ENCODE measurements at places on chromosomes 1 and 21.
A peak's percentile ranks its signal among the peaks of the same experiment; 100 is the strongest.

DNA sequence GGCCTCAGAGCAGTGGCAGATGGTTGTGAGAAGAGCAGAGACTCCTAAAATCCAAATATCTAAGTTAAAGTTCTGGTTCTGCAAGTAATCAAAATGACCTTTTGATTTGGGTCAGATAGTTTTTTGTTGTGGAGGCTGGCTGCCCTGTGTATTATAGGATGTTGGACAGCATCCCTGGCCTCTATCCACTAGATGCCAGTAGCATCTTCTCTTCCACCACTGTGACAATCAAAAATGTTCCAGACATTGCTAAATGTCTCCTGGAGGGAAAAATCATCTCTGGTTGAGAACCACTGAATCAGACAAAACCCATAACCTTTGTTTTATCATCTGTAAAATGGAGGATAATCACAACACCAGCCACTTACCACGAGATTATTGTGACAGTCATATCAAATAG is 5.9 kb upstream of the DPT start:
- no peak for DNase-seq

DNA sequence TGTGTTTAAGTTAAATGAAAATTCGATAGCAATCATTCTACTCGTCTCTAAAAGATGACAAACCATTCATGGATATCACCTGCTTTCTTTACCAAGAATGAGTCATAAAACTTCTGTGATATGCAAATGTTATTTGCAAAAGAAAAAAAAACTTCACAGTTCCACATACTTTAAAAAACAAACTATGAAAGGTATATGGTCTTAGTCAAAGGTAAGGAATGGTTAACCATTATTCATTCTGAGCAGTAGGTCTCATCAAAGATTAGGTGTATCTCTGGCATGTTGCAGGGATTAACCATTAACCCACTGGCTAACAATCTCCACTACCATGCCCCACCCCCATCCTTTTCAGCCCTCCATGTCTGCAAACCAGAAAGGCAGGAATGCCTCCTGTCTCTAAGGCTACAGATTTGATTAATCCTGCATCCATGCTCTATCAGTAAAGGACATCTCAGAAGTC is 44.4 kb downstream of the PTPN14 start:
- DNase-seq = peak; percentile 97

DNA sequence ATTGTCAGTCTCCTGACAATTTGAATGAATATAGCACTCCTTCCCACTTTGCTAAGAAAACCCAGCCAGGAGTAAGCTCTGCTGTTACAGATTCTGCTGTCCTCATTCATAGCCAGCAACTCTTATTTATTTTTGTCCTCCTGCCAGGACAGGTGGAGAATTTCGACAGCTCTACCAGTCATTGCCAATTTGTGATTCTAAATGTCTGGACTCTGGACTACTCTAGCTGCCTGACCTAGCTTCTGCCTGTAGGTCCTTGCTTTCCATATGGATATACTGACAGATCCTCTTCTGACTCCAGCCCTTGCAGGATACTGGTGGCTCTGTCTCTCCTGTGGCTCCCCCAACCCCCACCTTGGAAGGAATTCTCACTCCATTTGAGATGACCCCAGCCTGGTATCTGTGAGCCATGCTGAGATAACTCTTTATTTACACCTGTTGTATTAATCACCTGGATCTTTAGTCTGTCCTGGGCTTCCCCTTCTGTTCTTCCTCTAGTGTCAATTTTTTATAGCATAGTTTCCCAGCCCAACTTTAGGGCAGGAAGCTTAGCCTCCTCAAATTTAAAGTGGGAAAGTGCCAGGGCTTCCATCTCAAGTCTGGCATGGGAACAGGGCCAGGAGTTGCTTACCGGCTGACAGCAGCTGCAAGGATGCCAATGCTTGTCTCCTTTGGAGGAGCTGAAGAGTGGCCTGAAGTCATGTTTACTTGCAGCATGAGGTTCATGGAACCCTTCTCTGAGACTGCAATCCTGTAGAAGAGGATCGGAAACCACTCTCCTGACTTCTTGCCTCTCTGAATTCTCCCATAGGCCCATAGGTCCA is 6.7 kb downstream of the PM20D1 start:
- DNase-seq = no peak

DNA sequence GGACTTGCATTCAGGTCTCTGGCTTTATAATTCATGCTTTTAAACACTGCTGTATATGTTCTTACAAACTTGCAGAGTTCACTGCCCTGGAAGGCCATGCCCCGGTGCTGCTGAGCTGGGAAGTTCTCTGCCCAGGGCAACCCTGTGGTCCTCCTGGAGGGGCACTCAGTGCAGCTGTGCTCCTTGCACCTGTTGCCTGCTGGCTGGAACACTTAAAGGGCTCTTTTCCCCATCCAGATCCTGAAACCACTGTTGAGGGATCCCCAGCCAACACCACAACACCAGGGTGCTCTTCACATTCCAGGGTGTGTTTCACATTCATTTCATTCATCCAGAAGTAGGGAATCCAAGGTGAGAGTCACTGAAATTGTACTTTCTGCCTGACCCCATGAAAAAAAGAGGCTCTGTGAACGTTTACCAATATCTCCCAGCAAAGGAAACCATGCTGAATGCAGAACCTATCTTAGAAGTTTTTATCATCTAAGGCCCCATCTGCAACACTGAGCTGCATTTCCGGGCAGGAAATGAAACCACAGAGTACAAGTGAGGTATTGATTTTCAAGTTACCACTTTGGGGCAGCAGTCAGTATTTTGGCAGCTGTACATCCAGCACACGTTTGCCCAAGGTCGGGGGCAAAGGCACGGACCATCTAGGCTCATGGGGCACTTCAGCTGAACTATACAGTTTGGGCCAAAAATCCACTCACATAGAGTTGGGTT is 16.4 kb upstream of the KIAA0040 start:
- no peak for DNase-seq

- no peak for DNase-seq
Measured at GRCh38 chr1:93463960-93464359, 16.0 kb downstream of the FNBP1L start.

DNA sequence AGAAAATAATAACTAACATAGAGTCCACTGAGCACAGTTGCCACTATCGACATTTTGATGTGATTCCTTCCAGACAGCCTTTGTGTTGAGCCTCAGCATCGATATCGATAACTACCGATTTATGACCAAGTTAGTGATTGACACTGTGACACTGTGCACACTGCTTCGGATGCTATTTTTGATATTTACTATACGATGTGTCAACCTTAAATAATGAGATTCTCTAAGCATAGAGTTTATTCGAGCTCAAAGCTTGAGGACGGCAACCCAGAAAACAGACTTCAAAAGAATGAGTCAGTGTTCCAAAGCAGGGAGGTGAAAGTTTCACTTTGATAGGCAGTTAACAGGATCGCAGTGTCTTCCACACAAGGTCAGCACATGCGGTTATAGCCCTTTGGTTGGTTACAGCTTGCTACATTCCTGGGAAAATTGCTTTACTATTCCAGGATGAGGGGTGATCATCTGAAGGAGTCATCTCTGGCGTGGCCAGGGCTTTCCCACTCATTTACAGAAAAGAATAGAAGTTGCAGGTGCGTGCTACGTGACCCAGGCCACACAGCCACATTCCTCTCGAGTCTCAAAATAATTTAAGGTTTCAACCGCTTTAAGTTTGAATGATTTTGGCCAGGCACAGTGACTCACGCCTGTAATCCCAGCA is 53.6 kb upstream of the EFHD2 start:
- DNase-seq = peak; percentile 99

DNA sequence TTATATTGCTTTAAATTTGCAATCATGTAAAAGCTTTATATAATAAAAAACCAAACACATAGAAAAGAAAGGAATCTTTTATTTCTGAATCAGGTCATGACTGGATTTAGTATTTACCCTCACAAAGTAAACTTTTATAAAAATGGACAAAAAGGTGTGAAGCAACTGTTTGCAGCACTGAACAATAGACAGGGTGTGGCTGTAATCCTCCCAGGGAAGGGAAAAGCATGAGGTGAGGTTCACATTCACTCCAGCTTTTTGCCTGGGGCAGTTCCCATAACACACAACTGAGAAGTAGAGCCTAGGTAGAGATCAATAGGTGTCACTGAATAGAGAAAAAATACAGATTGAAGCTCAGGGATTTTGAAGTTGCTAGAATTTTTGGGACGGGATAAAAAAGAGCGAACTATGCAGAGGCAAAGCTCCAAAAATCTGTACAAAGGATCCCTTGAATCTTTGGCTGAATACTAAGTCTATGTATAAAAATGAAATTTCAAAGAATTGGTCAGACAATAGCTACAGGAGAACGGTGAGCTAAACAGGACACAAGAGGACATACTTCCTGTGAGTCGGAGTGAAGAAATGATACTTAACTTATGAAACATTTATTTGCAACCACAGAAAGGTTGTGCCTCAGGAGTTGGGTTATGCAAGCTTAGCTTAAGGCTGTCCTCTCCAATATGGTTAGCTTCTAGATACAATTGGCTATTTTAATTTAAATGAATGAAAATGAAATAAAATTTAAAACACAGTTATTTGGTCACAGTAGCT is 162.0 kb upstream of the ZP4 start:
- DNase-seq = no peak

GRCh38 chr1:86713477-86713876 is 9.1 kb downstream of the SH3GLB1 start:
- DNase-seq = no peak

- DNase-seq = no peak
Measured at GRCh38 chr1:77652268-77652667, 30.2 kb downstream of the ZZZ3 start.

DNA sequence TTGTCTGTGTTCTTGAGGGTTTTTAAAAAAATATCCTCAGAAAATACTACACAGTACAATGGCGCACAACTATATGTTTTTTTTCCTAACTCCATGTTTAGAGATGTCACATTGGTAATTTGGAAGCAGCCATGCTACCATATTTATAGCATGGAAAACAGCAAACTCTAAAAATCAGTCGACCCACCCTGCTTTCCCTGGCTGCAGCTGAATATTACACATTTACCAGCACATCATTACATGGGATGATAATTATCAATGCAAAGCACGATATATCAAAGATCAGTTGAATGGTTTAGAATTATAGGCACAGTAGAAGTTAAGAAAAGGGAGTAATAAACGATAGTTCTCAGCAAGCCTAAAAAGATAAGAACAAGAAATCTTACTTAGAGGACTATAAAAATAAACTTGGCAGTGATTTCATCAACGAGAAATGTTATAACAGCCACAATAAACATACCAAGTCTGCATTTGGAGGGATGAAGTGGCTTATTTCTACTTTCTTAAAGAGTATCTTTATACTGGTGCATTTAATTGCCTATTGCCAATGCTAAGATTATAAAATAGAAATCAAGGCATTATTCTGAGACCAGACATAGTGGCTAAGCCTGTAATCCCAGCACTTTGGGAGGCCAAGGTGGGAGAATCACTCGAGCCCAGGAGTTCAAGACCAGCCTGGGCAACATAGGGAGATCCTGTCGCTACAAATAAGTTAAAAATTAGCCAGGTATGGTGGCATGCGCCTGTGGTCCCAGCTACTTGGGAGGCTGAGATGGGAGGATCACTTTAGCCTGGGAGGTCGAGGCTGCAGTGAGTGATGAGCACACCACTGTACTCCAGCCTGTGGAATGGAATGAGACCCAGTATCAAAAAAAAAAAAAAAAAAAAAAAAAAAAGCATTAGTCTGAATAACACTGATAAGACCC is 43.4 kb downstream of the WDR64 start:
- no peak for DNase-seq

- DNase-seq = no peak
Measured at GRCh38 chr1:24179251-24179840, 7.7 kb downstream of the IFNLR1 start.

DNA sequence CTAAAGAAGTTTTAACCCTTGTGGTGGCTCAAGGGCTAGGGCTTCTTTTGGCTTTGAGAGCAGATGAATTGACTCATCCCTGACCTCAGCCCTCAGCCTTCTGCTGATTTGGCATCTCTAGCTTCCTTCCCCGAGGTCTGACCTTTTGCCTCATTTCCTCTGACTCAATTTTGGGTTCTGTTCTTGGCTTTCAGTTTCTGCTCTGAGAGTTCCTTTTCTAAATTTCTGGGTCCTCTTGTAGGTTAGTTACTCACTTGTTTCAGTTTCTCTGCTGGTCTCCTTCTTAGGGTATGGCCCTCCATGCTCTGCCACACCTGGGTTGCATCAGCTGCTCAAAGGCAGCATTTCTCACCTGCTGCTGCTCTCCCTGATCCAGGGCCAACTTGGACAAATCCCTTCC is 19.4 kb downstream of the PDE4B start:
- peak; percentile 19 for DNase-seq

GRCh38 chr1:207079706-207080241 is 8.9 kb upstream of the C4BPB start:
- DNase-seq = no peak

DNA sequence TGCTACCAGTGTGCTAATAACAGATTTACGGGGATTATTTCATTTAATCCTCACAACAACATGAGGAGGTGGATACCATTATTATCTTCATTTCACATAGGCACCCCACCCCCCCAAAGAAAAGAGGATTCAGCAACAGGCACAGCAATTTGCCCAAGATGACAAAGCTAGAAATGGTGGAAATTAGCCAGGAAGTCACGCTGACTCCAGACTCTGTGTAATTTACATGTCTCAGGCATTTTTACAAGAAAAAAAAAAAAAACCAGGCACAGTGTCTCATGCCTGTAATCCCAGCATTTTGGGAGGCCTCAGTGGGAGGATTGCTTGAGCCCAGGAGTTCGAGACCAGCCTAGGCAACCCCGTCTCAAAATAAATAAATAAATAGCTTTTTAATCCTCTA is 37.5 kb upstream of the PRDM2 start:
- no peak for DNase-seq

DNA sequence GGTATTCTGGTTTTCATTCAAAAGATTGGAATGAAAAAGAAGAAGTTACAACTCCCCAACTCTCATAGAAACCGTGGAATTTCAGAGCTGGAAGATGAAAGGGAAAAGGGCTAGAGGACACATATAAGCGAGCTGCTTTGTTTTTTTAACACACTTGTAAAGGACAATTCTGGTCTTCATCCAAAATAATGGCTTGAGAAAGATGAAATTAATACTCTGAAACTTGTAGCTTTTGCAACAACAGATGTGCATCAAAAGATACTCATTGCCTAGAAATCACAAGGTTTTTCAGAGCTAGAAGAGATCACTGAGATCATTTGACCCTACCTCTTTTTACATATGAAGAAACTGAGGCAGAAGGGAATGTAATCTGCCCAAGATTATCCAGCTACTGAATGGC is 25.6 kb downstream of the NR5A2 start:
- DNase-seq = no peak

Measured in SW480 (cell line).